Dermis lymphatic vessel endothelial cell (primary cell): ENCODE measurements at places on chromosomes 11 and 22. TPM values are rescaled to one million over a fixed set of nuclear protein-coding genes. Genes with fewer than 3 reads are reported as not detected.

Gene SNX32
- total RNA-seq, result 0.22 and 0.52 TPM in 2 replicates

Gene LZTR1
- 39.0 and 43.7 TPM in 2 replicates for total RNA-seq

Gene DDT
- 92.4 and 105 TPM in 2 replicates for total RNA-seq

Gene CCDC116
- under 0.01 TPM in 1 of 2 replicates, not detected in the other for total RNA-seq

Gene MOV10L1
- total RNA-seq, result 26.8 and 32.8 TPM in 2 replicates

Gene KRTAP5-2
- total RNA-seq, result not detected in 2 replicates

Gene DAGLA
- 1.6 and 1.7 TPM in 2 replicates for total RNA-seq

Gene INPP5J
- total RNA-seq, result 0.09 and 0.11 TPM in 2 replicates

Gene MMP11
- 4.2 and 8.2 TPM in 2 replicates for total RNA-seq

Gene RBX1
- 69.2 and 79.3 TPM in 2 replicates for total RNA-seq
